ENCODE measurements at places on chromosomes 1 and 21.

DNA sequence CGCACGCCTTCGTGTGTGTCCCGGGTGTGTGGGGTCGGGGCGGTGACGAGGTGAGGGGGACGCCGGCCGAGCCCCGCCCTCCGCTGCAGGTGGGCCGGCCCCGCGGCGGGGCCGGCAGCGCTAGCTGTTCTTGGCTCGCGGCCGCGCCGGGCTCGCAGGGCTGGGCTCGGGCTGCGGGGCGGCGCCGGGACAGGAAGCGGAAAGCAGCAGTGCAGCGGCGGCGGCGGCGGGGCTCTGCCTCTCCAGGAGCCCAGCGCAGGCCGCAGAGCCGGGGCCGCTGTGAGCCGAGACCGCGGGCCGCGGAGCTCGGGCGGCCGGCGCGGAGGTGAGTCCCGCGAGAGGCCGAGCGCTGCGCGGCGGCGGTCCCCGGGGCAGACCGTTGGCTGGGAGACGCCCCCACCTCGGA lies at the start of gene VANGL1:
TSS of gene VANGL1 (plus strand) at position 209 of the 406 bp plus-strand sequence. CDS start 9,444 bp downstream, outside the sequence.
- peak; percentile 15 for DNase-seq

GRCh38 chr1:11098931-11099309 lies 749 bp downstream of the EXOSC10 start:
- no peak for DNase-seq

GRCh38 chr1:55155522-55155921 lies 59.6 kb downstream of the USP24 start:
- DNase-seq, result peak; percentile 43

GRCh38 chr1:1950940-1951339 lies 31.9 kb upstream of the TMEM52 start:
- DNase-seq, result no peak

- no peak for DNase-seq
Observed at GRCh38 chr1:40583980-40584379, 52.5 kb downstream of the ZNF684 start.

DNA sequence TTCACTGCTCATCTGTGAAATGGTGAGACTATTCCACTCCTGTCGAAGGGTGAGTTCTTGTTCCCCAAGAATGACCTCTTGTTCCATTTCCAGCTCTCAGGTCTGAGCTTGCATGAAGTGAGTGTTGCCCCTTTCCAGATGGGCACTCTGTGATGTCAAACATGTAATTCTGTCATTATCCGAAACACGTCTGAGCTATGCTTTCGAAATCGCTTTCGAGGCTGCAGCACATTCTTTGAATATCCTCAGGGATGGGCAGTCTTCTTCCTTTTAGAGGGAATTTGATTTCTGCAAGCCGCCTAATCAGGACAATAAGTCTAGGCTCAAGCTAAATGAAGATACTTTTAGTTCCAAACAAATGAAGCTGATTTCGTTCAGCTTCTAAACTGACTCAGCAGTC lies 15.1 kb downstream of the NFASC start:
- DNase-seq, result no peak

DNA sequence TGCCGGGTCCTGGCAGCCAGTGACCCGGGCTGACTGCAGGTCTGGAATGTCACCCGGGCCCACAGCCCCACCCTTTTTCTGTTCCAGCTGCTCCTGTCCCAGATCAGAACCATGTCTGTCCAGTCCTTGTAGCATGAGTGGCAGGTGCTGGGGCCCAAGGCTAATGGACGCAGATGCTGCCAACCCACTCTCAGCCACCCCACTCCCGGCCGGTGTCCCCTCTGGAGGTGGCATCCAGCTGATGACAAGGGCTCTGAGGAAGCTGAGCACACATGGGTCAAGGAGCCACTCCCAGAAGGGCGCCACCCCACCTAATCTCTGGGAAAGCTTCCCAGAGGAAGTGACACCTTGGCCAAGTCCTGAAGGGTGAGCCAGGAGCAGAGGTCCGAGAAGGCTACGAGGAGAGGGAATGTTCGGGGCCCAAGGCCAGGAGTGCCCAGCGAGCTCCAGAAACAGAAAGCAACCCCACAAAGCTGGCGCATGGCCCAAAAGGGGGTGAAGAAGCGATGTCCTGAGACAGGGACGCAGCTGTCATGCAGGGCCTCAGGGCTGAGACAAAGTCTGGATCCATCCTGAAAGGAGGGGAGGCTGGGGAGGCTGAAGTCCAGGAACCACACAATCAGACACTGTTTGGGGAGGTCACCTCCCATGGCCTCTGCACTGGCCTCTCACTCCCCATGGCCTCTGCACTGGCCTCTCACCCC lies 39.5 kb downstream of the ACOT7 start:
- DNase-seq, result no peak

DNA sequence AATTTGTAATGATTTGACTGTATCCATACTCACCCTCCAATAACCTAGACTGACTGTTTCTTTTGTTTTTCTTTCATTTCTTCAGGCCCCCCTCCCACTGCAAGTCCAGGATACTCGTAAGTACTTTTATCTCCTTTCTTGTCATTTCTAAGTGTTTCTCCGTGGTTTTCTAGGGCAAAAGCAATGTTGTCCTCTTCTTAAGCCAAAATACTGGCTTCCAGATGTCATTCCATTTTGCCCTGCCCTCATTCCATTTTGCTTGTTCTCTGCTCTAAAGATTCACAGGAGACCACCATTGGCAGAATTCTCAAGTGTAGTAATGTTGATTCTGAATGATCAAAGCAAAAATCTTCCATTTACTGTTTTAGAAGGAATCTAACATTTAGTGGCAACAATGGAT lies 152.8 kb upstream of the UBE2U start:
- DNase-seq, result no peak

DNA sequence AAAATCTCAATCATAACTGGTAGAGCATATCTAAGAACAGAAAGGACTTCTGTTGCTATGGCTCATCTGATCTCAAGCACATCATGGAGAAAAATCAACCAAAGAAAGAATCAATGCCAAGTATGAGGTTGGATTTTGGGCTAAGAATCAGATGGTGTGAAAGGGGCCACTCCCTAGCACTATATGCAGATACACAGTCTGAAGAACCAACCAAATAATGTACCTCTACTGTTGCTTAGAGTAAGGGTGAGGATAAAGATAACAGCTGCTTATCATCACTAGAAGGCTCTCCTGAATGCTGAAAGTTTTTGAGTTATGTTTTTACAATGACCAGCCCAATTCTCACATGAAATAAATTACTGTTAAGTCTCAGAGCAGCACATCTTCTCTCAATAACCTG lies 35.6 kb downstream of the ST7L start:
- DNase-seq, result no peak

DNA sequence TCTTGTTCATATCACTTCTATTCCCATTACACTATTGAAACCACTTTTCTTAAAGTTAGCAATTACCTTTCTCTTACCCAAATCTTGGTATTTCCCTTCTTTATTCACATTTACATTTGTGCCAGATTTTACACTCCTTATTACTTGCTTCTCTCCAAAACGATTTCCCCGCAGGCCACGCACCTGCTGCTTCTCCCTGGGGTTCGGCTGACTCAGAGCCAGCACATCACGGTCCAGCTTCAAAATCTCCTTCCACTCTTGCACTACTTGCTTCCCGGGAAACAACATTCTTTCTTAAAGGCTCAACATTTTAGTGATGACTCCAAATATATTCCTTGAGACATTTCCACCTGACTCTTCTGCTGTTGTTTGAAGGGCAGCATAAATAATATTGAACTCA lies 20.7 kb downstream of the LHX9 start:
- no peak for DNase-seq

DNA sequence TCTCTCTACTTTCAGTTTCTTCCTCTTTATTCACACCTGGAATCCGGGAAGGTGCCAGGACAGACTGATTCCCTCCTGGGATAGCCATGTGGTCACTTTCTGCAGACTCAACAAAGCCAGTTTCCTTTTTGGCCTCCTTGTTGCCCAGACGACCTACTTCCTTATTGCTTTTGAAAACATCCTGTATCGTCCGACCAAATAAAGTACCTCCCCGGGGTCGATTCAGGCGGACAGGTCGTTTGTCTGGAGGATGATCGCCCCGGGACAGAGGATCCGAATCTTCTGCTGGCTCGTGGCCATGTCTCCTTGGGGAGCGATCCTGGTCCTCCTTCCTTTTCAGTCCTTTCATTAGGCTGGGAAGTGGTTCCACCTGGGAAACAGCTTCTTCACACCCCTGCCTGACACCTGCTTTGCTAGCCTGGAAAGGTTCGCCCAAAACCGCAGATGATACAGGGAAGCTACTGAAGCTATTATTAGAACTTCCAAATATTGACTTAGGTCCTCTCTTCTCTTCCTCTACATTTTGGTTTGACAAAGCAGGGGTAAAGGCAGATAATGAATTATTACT lies 1.2 kb downstream of the MCM3AP start:
- DNase-seq, result no peak

GRCh38 chr1:56399795-56400194 lies 179.6 kb downstream of the PLPP3 start:
- no peak for DNase-seq

DNA sequence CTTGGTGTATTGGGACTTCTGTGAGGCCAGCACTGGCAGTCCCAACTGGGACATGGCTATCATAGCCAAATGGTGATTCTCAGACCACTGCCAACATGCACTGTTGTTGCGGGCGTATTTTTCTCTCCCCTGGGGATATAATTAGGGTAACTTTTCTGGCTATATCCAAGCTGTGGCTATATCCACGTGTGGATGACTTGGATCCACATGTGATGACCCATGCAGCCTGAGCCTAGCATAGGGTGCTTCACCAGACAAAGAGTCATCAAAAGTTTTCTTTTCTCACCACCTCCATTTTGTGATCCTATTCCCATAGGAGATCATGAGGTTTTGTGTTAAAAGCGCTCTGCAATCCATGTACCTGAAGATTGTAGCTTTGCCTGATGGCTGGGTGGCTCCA lies 51.2 kb upstream of the CSF3R start:
- no peak for DNase-seq
